Pulmonary artery endothelial cell (primary cell): ENCODE measurements at places on chromosomes 13 and 19. TPM values are rescaled to one million over a fixed set of nuclear protein-coding genes. Genes with fewer than 3 reads are reported as not detected.

PCDH20 gene
- total RNA-seq, result not detected in 2 replicates

PLIN4 gene
- under 0.01 TPM in 1 of 2 replicates, not detected in the other for total RNA-seq

PEAK3 gene
- not detected in 2 replicates for total RNA-seq

SIGLEC5 gene
- total RNA-seq, result not detected in 2 replicates

ADAMTSL5 gene
- 0.04 and 0.07 TPM in 2 replicates for total RNA-seq

WDR87 gene
- total RNA-seq, result not detected in 2 replicates

CCL25 gene
- total RNA-seq, result not detected in 2 replicates

HMGB1 gene
- total RNA-seq, result 453 and 574 TPM in 2 replicates

ZNF792 gene
- 30.8 and 38.7 TPM in 2 replicates for total RNA-seq

APC2 gene
- total RNA-seq, result 0.04 and 0.26 TPM in 2 replicates

ACTMAP gene
- 0.49 and 0.59 TPM in 2 replicates for total RNA-seq

CADM4 gene
- total RNA-seq, result 4.3 and 5.6 TPM in 2 replicates

- DNase-seq, result no peak
Observed at GRCh38 chr19:10604460-10604980, 17.4 kb upstream of the AP1M2 start.

GRCh38 chr19:16530540-16531379 lies 11.5 kb downstream of the CHERP start:
- DNase-seq, result no peak

- DNase-seq, result no peak
Observed at GRCh38 chr19:14072535-14073260, at the start of gene MISP3. MISP3 (plus strand) TSS chr19:14072786; CDS start chr19:14073310, 524 bp downstream.

DNA sequence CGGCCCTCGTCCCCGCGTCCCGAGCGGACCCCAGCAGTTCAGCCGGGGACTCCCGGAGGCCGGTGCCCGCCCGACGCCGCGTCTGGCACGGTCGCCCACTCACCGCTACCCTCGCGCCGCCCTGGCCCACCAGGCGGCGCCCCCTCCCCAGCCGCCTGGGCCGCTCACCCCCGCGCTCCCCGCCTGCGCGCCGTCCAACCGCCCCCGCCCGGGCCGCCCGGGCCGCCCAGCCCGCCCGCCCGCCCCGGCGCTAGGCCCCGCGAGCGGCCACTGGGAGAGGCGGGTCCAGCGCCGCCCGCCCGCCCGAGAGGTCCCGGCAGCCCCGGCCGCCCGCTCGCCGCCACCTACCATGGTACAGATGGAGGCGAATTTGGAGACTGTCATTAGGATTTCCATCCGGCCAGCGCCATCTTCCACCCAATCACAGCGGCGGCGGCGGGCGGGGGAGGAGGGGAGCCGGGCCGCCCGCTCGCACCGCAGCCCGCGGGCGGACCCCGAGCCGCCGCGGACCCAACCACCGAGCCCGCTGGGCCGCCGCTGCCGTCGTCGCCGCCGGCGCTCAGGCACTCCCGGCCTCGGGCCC lies at the start of gene USP12:
TSS of gene USP12 (minus strand) at position 568 of the 583 bp plus-strand sequence. CDS start at position 396, 172 bp downstream.
- no peak for DNase-seq

DNA sequence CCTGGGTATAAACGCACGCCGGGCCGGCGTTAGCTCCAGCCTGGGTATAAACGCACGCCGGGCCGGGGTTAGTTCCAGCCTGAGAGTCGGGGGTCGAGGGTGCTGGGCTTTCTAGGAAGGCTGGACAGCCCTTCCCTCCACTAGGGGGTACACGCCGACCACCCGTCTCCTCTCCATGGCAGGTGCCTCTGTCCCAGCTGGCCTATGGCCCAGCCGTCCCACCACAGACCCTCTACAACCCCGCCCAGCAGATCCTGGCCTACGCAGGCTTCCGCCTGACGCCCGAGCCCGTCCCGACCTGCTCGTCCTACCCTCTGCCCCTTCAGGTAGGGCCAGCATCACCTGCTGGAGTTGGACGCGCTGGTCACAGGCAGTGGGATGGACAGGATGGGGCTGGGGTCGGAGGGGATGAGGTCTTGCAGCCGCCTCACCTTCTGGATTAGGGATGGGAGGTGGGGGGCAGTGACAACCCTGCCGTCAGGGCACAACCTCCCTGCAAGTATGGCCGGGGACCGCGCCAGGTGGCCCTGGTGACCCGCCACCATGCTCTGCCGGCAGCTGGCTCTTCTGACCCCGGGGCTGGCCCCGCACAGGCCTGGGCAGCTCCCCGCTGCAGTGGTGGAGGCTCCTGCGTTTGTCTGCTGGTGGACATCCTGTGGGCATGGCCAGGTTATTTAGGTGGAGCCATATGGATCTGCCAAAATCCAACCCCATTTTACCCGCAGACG lies 45.8 kb downstream of the TMEM255B start:
- no peak for DNase-seq

DNA sequence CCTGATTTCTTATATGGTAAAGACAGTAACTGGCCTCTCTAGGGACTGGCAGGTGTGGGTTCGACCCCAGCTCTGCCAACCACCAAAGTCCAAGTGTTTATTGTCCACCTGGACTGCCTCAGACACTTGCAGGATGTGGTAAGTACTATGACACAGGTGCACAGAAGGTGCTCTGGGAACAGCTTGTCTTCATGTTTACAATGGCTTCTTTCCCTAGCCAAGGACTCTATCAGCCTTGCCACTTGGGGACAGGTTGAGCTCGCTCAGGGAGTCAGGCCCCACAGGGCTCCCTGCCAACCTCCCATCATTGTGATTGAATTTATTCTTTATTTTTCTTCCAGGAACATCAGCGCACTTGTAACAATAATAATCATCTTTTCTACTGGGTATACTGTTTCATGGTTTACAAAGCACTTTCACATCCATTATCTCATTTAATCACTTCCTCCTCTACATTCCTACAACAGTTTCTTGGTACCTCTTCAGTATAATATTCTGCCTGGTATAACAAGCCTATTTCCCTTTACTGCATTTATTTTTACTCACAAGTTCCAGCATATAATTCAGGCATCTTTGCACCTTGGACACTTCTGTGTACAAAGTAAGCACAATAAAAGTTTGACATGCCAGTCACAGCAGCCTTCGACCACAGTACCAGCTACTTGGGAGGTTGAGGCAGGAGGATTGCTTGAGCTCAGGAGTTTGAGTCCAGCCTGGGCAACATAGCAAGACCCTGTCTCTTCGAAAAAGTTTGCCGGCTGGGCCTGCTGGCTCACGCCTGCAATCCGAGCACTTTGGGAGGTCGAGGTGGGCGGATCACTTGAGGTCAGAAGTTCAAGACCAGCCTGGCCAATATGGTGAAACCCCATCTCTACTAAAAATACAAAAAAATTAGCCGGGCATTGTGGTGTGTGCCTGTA lies 24.2 kb upstream of the GATAD2A start:
- no peak for DNase-seq

DNA sequence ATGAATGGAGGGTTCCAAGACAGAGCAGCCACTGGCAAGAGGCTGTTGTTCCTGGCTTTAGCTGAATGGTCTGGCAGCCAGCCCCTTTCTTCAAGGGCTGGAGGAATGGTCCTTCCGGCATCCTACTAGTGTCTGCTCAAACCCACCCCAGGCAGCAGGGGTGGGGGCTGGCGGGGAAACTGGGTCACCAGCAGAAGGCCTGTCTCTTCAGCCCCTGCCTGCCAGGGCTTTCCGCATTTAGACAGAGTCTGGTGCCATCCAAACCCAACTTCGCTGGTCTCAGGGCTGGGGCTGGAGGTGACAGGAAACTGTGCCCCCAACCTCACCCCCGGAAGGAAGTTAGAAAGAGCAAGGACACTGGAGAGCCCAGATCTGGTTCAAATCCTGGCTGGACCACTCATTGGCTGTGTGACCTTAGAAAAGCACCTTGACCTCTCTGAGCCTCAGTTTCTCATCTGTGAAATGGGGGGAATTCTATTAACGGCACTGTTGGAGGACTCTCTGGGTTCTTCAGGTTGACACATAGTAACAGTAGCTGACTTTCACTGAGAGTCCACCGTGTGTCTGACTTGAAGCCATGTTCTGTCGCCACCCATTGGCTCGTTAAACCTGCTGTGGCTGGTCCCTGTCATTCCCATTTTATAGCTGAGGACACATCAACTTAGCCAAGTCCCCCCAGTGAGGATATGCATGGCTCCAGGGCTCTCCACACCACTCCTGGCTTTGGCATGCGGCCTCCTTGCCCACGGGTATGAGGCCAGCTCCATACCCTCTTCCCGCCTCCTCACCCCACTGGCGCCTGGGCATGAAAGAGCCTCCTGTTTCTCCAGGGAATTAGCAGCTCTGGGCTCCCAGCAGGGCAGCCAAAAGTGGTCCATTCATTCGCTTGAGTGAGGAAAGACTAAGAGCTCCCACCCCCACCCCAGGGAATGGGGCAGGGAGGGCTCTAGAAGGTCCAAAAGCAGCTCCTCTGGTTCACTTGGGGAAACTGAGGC lies 2.5 kb upstream of the NR2C2AP start:
- no peak for DNase-seq

GRCh38 chr13:25153736-25154135 lies 18.4 kb downstream of the AMER2 start:
- DNase-seq, result no peak

GRCh38 chr19:45598267-45599001 lies 3.6 kb downstream of the GPR4 start:
- DNase-seq, result no peak

DNA sequence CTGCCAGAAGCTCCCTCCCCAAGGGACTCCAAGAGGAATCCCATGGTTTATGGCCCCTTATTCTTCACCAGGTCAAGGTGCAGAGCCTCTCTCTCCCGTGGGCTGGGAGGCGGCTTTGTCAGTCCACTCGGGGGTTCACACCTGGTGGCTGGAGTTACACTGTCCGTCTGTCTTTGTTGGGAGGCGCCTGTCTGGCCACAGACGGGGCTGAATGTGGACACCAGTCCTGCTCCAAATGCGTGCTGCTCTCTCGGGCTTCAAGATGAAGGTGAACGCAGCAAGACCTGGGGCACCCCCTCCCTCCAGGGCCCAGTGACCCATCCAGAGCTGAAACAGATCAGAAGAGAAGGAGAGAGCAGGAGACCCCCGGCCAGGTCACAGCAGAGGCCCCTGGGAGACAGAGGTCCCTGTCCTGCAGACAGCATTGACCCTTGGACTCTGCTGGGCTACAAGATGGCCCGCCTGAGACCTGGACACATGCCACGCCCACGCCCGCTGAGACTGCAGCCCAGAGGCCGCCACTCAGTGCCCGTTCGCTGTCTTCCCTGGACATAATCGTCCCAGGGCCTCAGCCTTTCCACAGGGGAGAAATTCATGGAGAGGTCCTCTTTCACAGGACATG lies 29.9 kb upstream of the TUBGCP3 start:
- no peak for DNase-seq

DNA sequence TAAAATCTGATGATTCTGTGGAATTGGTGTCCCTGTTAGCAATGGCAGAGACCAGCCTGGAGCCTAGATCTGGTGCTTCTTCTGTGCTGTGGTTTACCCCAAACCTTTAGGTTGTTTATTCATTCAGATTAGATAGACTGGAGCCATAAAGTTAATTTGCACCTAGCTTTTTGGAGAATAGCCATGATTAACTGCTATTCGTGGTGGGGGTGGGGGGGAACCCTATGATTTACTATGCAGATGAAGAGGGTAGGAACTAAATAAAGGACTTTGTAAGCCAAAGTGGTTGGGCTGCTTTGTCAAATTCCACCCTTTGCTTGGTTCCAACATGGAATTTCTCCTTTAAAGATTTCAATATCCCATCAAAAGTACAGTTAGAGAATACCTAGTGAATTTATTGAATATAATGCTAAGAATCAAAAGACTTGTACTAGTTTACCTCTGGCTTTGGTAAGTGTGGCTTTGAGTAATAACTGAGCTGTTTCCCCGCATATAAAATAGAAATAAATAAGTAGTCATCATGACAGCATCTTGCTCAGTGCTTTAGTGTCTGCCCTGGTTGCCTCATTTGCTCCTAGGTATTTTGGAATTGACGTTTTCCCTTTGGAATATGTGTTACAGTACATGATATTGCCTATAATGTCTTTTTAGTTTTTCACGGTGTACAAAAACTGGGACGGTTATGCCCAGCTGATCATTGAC lies 27.6 kb downstream of the SKA3 start:
- no peak for DNase-seq

- no peak for DNase-seq
Observed at GRCh38 chr13:85284349-85284748, 514.9 kb downstream of the SLITRK6 start.

- DNase-seq, result no peak
Observed at GRCh38 chr13:50991579-50992521, 82.3 kb downstream of the RNASEH2B start.

- no peak for DNase-seq
Observed at GRCh38 chr19:45528744-45529419, 21.6 kb downstream of the VASP start.

GRCh38 chr19:1151917-1152587 lies 22.0 kb downstream of the SBNO2 start:
- DNase-seq, result no peak

- no peak for DNase-seq
Observed at GRCh38 chr13:89238496-89238895, 1567.3 kb downstream of the SLITRK5 start.

DNA sequence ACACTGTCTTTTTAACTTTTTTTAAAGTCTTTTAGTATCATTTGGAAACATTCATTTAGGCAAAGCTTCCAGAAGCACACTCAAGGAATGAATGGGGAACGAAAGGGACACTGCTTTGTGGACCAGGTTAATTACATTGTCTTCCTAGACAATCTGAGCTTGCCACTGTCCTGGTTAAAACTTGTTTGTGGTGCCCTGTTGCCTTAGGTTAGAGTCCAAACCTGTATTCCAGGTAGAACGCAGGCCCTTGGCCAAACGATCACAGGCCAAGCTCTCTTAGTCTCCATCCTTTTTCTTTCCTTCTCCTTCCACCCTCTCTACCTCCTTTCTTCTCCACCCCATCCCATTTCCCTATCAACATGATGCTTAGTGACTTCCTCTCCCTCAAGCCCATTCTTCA lies 66.8 kb downstream of the ERCC5 start:
- DNase-seq, result no peak

GRCh38 chr19:29971648-29972047 lies 29.6 kb downstream of the URI1 start:
- DNase-seq, result no peak

DNA sequence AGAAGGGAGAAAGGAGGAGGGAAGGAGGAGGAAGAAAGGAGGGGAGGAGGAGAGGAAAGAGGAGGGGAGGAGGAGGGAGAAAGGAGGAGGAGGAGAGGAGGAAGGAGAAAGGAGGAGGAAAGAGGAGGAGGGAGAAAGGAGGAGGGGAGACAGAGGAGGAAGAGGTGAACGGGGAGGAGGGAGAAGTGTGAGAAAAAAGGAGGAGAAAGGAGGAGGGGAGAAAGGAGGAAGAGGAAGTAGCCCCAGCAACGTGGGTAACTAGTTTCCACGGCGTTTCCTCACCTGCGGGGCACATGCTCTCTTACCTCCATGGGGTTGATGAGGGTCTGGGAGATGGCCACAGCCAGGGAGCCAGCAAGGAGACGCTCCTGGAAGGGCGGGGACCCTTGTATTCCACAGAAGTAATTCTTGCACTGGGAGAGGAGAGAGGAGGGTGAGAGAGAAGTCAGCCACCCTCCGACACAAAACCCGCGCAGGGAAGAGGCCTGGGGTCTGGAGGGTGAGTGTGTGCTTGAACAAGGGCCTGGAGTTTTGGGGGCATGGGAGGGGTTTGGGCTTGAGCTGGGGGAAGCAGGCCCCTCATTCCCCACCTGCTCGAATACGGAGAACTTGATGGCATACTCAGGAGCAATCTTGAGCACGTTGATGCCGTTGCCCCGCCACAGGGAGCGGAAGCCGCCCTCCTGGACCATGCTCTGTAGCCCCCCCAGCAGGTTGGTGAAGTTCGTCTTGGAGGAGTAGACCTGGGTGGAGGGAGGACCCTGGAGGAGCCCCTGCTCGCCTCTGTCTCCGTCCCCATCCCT lies 3.9 kb downstream of the SLC25A41 start:
- no peak for DNase-seq
